Stimulated activated CD8-positive, alpha-beta memory T cell treated with anti-CD3 and anti-CD28 coated beads, Interleukin-4, amount 100 ng/mL, for 4 hours (primary cell): ENCODE measurements at places on chromosomes 2 and 18.

GRCh38 chr2:128456281-128456680 lies 137.6 kb upstream of the HS6ST1 start:
- DNase-seq, result no peak

DNA sequence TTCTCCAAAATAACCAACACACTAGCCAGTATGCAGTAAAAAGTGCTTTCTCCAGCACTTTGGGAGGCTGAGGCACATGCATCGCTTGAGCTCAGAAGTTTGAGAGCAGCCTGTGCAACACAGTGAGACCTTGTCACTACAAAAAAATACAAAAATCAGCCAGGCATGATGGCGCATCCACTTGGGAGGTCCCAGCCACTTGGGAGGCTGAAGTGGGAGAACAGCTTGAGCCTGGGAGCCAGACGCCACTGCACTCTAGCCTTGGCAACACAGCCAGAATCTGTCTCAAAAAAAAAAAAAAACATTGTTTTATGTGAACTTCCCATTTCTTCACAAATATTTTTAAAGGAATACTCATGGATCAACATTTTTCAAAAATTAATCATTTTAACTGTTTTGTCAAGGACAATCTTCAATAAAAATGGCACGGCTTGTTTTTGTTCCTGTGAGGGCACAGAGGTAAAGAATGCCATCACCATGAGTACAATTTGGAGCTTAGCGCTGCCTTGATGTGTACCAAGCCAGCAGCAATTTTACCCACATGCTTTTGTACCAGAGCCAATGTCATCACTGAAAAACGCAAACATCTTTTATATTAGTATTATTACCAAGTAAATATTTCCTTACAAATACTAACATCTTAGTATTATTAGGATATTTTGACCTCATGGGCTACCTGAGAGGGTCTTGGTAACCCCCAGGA lies 26.7 kb downstream of the RAB1A start:
- DNase-seq, result no peak

GRCh38 chr2:54906716-54907115 lies 143.5 kb downstream of the RTN4 start:
- no peak for DNase-seq

- DNase-seq, result no peak
Measured at GRCh38 chr18:41025666-41026065, 929.4 kb upstream of the PIK3C3 start.

- no peak for DNase-seq
Measured at GRCh38 chr18:48832938-48833700, 117.6 kb downstream of the SMAD7 start.

DNA sequence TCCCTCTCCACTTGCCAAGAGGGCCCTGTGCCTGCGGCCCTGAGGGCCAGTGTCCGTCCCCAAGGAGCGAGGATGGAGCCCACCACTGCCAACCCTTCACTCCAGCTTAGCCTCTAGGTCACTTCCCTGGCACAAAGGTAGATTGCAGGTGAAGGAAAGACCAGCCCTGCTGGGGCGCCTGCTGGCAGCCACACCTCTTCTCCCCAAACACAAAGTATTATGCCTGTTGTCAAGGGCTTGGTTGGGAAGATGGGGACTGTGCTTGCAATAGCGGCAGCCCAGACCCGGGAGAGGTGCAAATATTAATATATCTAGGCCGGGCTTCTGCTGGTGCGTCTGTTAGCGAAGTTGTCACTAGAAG lies 7.7 kb downstream of the KCNF1 start:
- DNase-seq, result no peak

DNA sequence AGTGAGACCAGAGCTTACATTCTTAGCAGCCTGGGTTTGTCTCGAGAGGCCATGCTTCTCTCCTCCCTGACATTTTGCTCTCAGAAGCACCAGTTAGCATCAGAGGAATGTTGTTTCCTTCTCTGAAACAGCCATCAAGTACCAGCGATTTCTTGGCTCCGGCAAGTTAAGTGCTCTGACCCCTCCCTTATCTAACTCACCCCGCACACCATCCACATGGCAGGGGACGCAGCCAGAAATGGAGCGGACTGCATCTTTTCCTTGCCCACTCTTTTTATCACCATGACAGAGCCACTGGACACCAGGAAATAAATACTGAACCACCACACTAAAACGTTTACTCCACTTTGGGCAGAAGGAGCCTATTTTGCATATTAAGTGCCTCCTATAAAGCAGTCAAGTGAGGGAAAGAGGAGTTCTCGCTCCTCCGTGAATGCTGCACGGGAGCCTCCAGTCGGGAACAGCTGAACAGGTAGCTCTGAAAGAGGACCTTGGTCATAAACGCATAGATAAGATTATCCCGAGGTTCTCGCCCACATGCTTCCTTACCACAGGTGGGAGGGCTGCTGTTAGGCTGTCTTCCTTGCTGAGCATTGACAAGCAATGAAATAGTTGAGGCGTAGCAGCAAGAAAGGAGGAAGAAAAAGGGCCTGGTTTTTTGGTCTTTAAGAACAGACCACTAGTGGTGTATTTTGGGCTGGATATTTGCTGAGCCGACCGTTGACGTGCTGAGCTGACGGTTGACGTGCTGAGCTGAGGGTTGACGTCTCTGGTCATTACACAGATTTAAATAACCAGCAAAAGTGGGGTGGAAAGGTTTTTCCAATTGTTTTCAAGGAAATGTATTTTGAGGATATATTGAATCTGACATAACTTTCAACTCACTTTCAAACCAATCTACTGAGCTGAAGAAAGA lies 71.4 kb upstream of the ITGB6 start:
- DNase-seq, result no peak

- no peak for DNase-seq
Measured at GRCh38 chr18:35949090-35949489, 23.4 kb upstream of the RMP24 start.

- no peak for DNase-seq
Measured at GRCh38 chr2:1787755-1788477, 43.6 kb upstream of the PXDN start.

DNA sequence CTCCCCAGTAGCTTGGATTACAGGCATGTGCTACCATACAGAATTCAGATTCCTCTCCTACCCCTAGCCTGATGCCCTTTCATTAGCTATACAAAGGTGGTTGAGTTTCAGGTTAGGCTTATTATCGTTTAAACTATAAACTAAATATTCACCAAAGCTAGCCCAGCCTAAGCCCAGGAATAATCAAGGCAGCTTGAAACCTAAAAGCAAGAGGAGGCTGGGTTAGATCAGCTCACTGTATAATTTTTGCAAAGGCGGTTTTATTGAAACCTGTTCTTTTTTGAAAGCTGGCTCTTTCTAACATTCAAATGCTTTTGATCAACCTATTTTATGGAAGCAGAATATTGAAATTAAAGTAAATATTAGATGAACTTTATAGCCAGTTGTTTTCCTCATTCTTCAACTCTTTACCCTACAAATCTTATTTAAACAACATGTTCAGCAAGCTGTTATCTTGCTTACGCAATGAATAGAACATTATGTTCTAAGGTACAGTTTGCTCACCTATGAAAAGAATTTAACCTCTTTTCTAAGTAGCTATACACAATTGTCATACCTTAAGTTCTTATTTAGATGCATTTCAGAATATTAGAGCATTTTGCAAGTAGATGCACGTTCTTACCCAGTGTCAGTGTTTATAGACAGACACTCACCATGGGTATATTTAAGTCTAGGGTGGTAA lies 241.6 kb downstream of the NEDD4L start:
- DNase-seq, result no peak

DNA sequence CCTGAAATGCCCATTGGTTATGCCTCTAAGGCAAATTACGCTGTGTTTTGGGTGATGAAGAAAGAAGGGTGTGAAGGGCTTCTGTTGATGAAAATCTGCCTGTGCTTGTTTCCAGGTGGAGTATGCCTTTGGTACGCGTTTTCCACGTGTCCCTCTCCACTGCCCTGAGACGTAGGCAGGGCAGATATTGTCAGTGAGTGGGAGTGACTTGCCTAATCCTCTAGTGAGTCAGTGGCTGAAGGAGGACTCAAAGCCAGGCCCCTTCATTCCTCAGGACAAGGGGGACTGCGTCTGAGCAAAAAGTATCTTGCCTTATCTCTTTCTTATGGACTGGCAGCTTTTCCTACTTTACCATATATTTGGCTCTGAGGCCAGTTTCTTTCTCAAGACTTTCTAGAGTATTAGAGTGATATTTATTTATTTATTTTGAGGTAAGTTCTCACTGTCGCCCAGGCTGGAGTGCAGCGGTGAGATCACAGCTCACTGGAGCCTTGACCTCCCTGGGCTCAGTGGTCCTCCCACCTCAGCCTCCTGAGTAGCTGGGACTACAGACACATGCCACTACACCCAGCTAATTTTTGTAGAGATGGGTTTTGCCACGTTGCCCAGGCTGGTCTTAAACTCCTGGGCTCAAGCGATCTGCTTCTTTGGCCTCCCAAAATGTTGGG lies 10.2 kb downstream of the RALB start:
- DNase-seq, result no peak

- DNase-seq, result no peak
Measured at GRCh38 chr2:9206991-9207640, 504 bp downstream of the ASAP2 start.
